ENCODE measurements at places on chromosomes 16 and 17.

- H3K27ac ChIP-seq, result no peak overlapping the region
- DNase-seq, result no peak
- peaks cover 9% of the 10 kb centered on the region for H3K4me1 ChIP-seq
- H3K4me3 ChIP-seq, result no peak overlapping the region
- H3K36me3 ChIP-seq, result peaks cover 4% of the 10 kb centered on the region
Observed at GRCh38 chr17:32159586-32160438, 17.5 kb downstream of the RHOT1 start.

GRCh38 chr16:2040041-2040786, 7.4 kb downstream of the NTHL1 start:
- no peak for DNase-seq
- H3K4me3 ChIP-seq, result no peak overlapping the region
- peak overlapping the region; percentile 42 for H3K27ac ChIP-seq
- no peaks in the 10 kb centered on the region for H3K27me3 ChIP-seq
- peaks cover 4% of the 10 kb centered on the region for H3K36me3 ChIP-seq

DNA sequence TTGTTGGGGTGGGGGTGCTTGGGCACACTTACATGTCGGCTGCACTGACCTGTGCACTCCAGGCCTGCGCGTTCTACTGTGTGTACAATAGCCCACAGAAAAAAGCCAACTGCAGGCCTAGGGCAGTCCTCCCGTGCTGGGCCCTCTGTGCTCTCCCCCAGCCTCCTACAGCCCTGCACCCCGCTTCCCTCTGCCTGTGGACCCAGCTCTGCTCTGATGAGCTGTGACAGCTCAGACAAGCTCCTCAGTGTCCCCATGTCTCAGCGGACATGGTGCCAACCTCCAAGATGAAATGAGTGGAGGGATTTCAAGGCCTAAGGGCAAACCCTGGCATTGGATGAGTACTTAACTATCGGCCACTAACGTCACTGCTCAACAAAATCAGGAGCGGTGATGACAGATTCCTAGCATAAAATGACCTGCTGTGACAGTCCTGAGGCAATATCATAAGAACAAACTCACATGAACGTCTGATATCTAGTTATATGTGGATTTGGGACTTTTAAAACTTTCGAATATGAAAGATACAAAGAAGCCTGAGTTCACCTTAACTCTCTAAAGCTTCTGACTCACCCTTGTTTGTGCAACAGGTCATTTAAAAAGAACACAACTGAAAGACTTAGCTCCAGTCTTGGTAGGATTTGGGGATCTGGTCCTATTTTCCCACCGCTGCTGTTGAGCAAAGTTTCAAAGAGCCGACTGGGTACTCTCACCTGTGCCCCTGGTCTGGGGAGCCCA, 34.7 kb downstream of the CCDC57 start:
- H3K27ac ChIP-seq, result no peak overlapping the region
- no peak for DNase-seq
- H3K27me3 ChIP-seq, result no peaks in the 10 kb centered on the region
- peaks cover 56% of the 10 kb centered on the region for H3K36me3 ChIP-seq
- H3K4me3 ChIP-seq, result no peak overlapping the region

GRCh38 chr17:9241371-9241712, 220.0 kb downstream of the NTN1 start:
- H3K4me3 ChIP-seq, result no peak overlapping the region
- no peaks in the 10 kb centered on the region for H3K4me1 ChIP-seq
- no peaks in the 10 kb centered on the region for H3K27me3 ChIP-seq
- no peaks in the 10 kb centered on the region for H3K36me3 ChIP-seq

DNA sequence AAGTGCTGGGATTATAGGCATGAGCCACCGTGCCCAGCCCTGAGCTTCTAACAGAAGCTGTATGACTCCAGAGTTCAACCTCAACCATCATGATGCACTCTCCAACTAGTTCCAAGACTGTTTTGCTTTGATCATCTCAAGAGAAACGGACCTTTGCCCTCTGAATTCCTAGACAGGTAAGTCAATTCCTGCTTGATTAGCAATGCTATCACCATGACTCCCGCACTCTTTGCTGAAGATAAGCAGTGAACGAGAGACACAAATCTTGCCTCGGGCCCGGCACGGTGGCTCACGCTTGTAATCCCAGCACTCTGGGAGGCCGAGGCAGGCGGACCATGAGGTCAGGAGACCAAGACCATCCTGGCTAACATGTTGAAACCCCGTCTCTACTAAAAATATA, 22.2 kb downstream of the ANKFY1 start:
- no peaks in the 10 kb centered on the region for H3K27me3 ChIP-seq
- no peak overlapping the region for H3K4me3 ChIP-seq
- no peak overlapping the region for H3K27ac ChIP-seq
- no peak for DNase-seq
- no peaks in the 10 kb centered on the region for H3K4me1 ChIP-seq
- H3K36me3 ChIP-seq, result peaks cover 40% of the 10 kb centered on the region

DNA sequence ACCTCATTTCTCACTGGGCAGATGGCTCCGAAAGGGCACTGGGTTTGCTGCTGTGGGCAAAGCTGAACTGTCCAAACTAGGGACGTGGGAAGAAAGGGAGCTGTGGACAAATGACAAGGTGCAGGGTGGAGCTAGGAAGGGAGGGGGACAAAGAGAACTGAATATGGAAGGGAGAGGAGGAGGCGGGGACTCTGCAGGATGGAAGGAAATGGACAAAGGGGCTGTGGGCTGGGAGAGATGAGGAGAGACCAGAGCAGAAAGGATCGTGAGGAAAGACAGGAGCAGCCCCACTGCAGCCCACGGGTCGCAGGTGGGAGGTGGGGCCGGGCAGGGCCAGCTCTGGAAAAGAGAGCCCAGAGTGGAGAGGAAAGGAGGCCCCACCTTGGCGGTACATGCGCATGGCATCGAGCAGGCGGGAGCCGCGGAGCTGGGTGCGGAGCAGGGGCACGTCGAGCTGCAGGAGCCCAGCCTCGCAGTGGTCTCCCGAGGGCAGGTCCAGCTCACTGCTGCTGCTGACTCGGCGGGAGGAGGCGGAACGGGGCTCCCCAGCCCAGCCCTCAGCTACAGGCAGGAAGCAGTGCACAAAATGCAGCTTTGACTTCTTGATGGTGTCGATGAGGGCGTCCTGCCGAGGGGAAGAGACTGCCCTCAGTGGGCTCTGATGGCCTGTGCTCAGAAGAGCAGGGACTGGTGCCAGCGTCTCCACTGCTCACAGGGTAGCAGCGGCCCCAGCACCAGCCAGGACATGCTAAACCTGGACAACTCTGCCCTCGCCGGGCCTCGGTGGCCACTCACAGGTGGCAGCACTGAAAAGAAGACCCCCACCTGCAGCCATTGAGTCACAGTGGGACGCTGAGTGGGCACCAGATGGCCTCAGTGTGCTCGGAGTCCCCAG, 66.8 kb downstream of the PIPOX start:
- peaks cover 52% of the 10 kb centered on the region for H3K36me3 ChIP-seq
- H3K27me3 ChIP-seq, result no peaks in the 10 kb centered on the region
- no peak for DNase-seq
- peaks cover 8% of the 10 kb centered on the region for H3K4me1 ChIP-seq
- H3K27ac ChIP-seq, result no peak overlapping the region

DNA sequence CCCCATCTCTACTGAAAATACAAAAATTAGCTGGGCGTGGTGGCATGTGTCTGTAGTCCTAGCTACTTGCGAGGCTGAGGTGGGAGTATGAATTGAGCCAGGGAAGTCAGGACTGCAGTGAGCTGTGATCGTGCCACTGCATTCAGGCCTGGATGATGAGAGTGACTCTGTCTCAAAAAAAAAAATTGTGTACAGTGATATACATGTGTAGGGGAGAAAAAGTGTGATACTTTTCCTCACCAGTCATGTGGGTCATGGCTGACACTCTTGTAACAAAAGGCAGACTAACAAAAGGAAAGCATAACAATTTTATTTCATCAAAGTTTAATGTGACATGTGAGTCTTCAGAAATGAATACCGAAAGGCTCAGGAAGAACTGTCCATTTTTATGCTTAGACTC, 2.0 kb upstream of the ABCC12 start:
- no peak overlapping the region for H3K4me3 ChIP-seq
- DNase-seq, result no peak
- no peaks in the 10 kb centered on the region for H3K36me3 ChIP-seq
- peaks cover 12% of the 10 kb centered on the region for H3K4me1 ChIP-seq
- H3K27me3 ChIP-seq, result no peaks in the 10 kb centered on the region

DNA sequence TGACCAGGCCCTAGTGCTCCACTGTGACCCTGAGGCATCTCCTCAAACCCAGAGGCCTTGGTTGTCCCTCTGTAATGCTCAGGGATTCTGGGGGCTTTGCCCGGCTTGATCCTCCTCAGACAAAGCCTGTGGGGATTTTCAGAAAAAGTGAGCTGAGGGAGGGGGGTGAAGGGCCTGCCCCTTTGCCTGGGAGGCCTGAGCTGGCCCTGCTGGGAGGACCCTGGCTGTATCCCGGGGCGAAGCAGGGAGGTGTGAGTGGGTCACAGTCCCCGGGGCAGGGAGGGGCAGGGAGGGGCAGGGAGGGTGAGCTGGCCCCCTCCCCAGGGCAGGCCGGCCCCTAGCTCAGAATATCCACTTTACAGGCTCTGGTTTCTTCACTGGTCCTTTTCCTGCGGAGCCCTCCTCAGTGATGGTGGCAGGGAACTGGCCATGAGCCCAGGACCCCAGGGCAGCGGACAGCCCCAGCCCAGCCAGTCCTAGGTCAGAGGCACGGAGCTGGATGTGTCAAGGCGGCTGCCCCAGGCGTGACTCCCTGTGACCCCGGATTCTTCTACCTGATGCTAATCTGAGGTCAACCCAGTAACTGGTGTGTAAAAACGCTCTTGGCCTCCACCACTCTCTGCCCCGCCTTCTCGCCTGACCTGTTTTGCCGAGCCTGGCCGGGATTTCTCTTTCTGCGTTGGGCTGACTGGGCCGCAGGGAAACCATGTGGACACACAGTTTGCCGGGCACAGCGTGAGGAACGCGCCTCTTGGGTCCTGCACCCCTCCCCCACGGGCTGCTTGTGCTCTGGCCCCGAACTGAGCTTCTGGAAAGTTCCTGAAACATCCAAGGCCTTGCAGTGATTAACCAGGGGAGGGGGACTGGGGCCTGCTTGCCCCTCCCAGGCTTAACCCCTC, 5.8 kb upstream of the FASN start:
- H3K36me3 ChIP-seq, result no peaks in the 10 kb centered on the region
- peaks cover 44% of the 10 kb centered on the region for H3K4me1 ChIP-seq
- DNase-seq, result no peak
- H3K4me3 ChIP-seq, result no peak overlapping the region
- no peaks in the 10 kb centered on the region for H3K27me3 ChIP-seq

DNA sequence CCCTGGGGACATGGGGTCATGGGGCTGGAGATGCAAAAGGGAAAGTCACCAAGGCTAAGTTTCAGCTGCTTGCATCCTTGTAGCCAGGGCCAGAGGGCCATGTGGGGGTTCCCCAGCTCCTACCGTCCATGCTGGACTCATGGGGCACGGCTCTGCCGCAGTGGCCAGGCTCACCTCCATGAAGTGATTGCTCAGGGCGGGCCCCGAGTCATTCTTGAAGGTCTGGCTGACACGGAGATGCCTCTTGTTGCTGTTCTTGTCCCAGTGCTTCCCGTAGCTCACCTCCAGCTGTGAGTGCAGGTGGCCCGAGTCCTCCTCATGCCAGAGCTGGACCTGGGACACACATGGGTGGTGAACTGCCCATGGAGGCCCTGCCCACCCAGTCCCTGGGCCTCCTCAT, 114.5 kb downstream of the RMI2 start:
- H3K36me3 ChIP-seq, result no peaks in the 10 kb centered on the region
- H3K27me3 ChIP-seq, result no peaks in the 10 kb centered on the region
- no peak overlapping the region for H3K4me3 ChIP-seq

- no peaks in the 10 kb centered on the region for H3K36me3 ChIP-seq
- H3K27me3 ChIP-seq, result no peaks in the 10 kb centered on the region
- no peak overlapping the region for H3K4me3 ChIP-seq
- DNase-seq, result no peak
Observed at GRCh38 chr17:27579897-27580321, 51.1 kb upstream of the LGALS9 start.

DNA sequence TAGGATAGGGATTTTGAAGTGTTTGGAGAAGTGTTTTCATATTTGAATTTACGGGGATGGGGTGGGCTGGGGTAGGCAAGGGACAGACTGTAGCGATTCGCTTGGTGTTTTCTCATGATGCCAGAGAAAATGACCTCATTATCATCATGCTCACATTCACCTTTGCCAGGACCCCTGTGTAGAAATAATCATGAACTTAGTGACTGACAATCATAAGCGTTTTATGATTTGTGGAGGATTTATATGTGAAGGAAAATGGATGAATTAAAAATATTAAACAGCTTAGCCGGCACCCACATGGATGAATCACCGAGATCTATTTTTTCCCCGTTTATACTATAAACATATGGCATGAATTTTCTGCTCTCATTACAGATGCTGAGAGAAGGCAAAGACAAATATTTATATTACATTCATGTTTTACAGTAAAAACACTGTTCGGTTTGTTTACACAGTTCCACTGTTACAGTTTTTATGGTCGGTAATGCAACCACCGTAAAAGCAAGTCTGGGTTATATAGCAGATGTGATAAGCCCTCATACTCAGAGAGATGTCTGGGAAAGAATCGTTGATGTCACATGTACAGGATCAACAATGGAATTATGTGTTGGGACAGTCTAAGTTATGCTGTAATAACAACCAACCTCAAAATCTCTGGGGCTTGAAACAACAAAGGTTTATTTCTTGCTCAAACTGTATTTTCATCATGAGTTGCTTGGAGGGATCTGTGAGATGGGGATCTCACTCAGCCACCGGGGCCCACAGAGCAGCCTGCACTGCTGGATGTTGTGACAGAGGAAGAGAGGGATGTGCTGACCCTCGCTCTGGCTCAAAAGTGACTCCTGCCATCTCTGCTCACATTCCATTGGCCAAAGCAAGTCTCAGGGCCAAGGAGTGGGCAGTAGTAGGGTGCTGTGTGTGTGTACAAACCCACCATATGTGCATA, 85.1 kb downstream of the WWOX start:
- no peaks in the 10 kb centered on the region for H3K36me3 ChIP-seq
- no peak overlapping the region for H3K4me3 ChIP-seq
- H3K4me1 ChIP-seq, result no peaks in the 10 kb centered on the region
- no peaks in the 10 kb centered on the region for H3K27me3 ChIP-seq
- H3K27ac ChIP-seq, result no peak overlapping the region
- no peak for DNase-seq

DNA sequence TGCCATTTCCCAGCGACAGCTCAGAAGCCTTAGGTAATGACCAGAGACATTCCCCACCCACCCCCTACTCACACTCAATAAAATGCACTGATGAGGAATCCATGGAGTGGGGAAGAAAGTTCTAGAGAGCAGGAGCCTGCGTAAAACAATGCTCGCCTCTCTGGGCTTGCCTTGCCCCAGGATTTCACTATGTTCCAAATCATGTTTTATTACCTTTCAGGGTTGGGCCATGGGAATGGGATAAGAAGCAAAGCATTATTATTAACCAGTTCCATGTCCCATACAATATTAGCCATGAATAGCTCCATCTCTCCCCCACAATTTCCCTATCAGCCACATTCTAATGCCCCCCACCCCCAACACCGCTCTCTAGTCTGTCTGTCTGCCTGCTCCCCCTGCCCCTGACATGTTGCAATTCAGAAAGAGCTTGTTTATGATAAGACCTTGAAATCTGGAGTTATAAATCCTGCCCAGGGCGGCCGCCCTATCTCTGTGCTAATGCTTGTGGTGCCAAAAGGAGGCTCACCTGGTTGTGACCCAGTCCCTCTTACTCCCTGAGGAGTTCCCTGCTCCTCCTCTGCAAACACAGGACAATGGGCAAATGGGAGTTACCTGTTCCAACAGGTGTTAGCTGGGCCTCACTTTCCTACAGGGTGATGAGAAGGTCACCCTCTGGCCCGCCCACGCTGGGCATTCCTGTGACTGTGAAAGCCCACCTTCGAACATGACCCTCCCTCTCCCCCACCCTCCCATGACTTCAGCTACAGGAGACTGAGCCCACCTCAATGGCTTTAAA, 28.0 kb upstream of the DDX52 start:
- H3K4me3 ChIP-seq, result no peak overlapping the region
- peak overlapping the region; percentile 79 for H3K27ac ChIP-seq
- DNase-seq, result no peak
- no peaks in the 10 kb centered on the region for H3K36me3 ChIP-seq
- H3K4me1 ChIP-seq, result peaks cover 23% of the 10 kb centered on the region
